ENCODE measurements at places on chromosomes 16 and 17.

GRCh38 chr17:48011405-48012150, 26.0 kb downstream of the COPZ2 start:
- DNase-seq = no peak

DNA sequence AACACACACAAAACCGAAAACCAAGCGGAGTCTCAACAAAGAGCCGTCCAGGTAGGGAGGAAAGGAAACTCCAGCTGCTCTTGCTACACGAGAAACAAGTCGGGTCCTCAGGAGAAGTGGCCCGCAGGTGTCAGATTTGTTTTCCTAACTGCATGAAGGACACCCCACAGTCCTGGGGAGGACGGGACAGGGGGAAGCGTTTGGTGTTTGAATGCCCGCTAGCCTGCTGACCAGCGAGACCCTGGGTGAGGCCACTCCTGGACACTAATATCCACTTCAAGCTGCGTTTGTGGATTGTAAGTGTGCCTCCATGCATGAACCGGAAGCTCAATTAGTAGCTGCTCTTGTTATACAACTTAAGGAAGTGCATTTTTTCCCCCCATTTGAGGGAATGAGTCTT, 299.5 kb downstream of the MAF start:
- DNase-seq = no peak

GRCh38 chr17:74654742-74655141, 31.2 kb upstream of the CD300E start:
- DNase-seq = no peak

DNA sequence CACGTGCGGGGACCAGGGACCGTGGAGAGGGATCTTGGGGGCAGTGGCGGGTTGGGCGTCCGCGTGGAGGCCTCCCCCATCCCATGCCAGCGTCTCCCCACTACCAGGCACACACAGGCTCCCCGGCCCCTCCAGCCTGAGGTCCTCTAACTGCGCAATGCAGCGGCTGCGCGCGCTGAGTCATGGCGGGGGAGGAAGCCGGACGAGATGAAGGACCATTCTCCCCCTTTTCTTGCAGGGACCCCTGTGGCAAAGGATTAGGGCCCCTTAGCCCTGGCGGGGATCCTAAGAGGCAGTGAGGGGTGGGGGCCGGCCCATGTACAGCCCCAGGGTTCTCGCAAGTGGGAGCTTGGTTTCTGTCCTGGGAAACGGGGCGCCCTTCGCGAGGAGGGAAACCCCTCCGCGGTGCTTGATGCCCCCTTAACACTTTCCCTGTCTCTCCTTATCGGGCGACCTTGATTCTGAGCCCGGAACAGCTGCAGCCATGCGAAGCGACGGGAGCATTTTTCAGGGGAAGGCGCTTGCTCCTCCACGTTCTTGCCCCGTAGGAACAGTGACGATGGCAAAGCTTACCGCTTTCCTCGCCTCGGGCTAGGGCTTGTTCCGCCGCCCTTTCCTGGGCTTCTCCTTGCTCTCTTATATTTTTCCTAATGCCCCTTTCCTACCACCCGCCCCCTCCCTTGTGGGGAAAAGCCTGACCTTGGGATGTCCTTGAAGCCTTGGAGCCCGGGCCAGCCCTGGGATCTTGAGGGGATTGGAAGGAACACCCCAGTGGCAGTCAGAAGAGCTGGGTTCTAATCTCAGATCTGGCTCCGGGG, 592 bp downstream of the ALDOA start:
- no peak for DNase-seq

- no peak for DNase-seq
These were observed 208.2 kb upstream of the MAF start for GRCh38 chr16:79808731-79809130.

DNA sequence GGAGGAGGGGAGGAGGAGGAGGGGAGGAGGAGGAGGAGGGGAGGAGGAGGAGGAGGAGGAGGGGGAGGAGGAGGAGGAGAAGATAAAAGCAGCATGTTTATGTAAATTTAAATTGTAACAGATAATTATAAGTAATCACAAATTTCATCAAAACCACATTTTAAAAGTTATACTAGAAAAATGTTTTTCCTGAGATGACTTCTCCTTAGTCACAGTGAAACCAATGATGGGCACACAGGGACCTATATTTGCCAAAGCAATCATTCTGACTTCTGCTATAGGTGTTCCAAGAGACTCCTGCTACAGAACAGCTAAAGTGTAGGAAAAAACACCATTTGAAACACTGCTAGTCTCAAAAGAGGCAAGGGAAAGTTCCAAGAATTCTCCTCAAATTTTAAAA, 66.4 kb downstream of the CEP95 start:
- no peak for DNase-seq

DNA sequence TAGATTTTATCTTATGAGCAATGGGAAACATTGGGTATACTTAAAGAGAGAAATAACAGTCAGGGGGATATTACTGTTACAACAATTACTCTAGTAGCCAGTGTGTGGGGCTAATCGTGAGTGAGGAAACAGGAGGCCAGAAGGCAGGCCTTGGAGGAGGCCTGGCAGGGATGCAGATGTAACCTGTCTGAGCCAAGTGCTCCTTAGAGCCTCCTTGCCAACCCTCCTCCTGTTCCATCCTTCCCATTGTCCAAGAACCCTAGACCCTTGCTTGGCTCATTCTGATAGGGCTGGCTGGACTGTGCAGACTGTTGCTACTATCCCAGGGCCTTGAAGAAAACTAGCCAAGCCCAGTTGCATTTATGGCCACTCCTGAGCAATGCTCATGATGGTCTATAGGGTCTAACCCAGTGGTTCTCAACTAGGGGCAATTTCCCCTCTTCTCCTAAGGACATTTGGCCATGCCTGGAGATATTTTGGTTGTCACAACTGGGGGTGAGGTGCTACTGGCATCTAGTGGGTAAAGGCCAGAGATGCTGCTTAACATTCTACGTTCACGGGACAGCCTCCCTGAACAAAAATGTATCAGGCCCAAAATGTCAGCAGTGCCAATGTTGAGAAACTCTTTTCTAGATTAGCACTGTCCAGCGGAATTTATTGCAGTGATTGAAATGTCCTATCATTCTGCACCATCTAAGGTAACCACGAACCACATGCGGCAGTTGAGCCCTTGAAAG, 24.4 kb upstream of the WSCD1 start:
- DNase-seq = no peak

GRCh38 chr17:49545007-49545660, 30.5 kb upstream of the NXPH3 start:
- DNase-seq = no peak
